ENCODE measurements at places on chromosomes 2 and 18. TPM values are rescaled to one million over a fixed set of nuclear protein-coding genes. Genes with fewer than 3 reads are reported as not detected.

Gene PLGLB1
- 13.8 TPM for total RNA-seq

Gene SLC9A4
- not detected for total RNA-seq

Gene C2orf66
- 1.8 TPM for total RNA-seq

Gene PROC
- total RNA-seq = 0.18 TPM

Gene TLX2
- total RNA-seq = not detected

Gene ZNF142
- 18.1 TPM for total RNA-seq

Measured in cerebellum (tissue), 4 donors.